ENCODE measurements at places on chromosomes 3 and 15. TPM values are rescaled to one million over a fixed set of nuclear protein-coding genes. Genes with fewer than 3 reads are reported as not detected.

DNA sequence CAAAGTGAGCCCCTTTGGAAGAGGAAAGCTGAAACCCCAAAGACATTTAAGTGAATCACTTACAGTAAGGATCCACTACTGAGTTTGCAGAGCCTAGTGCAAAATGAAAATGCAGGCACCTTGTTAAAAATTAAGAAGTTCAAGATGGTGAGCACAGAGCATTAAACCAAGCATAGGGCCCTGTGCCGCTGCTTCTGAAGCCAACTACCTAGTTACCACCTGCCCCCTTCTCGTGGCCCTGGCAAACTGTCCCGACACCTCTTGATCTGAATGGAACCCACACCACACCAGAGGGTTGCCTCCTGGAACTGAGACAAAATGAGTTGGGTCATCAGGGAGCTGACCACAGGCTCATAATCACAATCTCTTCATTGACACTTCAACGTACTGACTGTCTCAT is 25.6 kb downstream of the LRRC2 start:
- DNase-seq, result no peak

The STRIT1 gene
- total RNA-seq, result not detected

The HGD gene
- total RNA-seq, result 0.55 TPM

DNA sequence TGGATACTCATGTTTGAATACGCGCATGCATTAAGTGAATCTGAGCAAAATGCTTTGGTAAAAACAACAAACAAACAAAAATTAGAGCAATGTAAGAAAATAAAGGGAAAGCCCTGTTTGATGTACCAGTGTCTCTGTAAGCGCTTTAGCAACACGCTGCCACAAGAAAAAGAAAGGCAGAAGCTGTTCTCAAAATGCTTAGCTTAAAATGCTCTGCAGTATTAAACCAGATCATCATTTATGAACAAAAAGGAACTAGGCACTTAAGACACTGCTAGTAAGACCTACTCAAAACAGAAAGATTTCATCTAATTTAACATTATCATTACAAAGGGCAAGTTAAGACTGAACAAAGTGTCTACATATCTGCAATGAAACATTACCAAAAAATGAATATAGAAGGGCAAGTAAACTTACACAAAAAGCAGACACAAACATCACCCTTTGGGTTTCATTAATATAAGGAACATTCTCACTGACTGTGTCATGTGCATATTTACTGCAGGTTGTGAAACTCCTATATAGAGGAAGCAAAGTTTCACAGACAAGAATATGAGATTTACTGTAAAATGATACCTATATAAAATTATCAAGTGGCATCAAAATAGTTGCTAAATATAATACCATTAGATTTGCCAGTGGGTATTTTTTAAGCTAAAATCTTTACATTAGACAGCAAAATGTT is 102.1 kb downstream of the FBXL22 start:
- DNase-seq, result no peak
